Esophagus squamous epithelium (tissue), 5 donors: ENCODE measurements at places on chromosomes 7 and 10.

DNA sequence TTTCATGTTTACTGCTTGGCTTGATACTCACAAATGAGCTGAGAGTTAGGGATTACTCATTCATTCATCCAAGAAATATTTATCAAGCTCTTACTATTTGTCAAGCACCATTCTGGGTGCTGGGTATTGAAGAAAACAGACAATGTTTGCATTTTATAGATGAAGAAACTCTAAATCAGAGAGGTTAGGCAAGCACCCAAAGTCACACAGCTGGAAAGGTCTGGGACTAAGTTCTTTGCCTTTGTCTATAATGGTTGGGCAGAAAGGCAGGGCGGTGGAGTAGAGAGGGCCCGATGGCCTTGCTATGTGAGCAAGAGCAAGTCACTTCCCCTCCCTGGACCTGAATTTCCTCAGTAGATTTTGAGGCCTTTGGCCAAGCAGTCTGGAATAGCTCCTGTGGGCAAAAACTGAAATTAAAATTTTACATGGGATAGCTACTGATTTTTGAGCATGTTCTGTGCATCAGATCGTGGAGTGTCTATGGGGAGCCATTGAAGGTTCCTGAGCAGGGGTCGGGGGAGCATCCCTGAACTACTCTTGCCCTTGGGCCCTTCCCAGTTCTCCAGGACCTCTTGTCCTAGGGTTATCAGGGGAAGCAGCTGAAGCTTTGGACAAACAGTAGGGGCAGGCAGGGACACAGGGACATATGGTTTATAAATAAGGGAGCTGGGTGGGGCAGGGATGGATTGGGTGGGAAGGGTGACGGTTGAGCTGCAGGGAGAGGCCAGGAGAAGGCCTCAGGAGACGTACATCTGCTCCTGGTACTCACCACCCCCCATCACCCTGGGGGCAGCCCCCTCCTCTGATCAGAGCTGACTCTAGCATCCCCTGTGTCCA is 23.3 kb downstream of the AQP1 start:
- DNase-seq = no peak

GRCh38 chr7:82364671-82365070 is 78.9 kb downstream of the CACNA2D1 start:
- no peak for DNase-seq

- DNase-seq = no peak
These were observed 965 bp upstream of the CAMK1D start for GRCh38 chr10:12348294-12348869.

DNA sequence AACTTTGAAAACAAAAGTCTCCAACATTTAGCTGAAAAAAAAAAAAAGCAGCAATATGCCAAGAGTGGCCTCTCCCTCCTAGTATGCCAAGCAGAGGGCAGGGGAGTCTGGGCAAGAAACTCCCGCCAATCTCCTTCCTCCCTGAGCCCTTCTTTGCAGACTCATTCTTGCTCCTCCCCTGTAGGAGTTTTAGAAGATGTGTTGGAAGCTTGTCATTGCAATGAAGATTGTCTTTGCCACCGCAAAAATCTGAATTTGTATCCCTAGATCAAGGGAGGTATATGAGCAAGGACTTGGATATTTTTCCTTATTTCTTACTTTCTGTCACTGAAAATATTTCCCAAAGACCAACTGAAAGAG is 2.6 kb upstream of the TNS3 start:
- no peak for DNase-seq

- no peak for DNase-seq
These were observed 4.9 kb downstream of the SMURF1 start for GRCh38 chr7:99139036-99139435.

DNA sequence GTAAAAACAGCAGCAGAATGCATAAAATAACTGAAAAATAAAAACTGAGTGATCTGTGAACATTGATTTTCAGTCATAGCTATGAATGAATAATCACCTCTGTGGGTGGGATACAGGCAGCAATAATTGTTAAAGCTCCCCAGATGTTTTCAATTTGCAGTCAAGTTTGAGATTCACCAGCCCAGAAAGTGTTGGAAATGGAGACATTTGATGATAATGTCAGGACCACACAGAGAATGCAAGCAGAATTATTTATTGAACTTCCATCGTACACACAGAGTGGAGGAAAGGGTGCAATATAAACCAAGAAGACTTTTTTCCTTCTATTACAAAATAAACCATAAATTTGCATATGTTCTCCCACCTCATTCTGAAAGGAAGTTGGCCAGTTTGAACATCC is 601.7 kb downstream of the ANKRD7 start:
- DNase-seq = no peak

DNA sequence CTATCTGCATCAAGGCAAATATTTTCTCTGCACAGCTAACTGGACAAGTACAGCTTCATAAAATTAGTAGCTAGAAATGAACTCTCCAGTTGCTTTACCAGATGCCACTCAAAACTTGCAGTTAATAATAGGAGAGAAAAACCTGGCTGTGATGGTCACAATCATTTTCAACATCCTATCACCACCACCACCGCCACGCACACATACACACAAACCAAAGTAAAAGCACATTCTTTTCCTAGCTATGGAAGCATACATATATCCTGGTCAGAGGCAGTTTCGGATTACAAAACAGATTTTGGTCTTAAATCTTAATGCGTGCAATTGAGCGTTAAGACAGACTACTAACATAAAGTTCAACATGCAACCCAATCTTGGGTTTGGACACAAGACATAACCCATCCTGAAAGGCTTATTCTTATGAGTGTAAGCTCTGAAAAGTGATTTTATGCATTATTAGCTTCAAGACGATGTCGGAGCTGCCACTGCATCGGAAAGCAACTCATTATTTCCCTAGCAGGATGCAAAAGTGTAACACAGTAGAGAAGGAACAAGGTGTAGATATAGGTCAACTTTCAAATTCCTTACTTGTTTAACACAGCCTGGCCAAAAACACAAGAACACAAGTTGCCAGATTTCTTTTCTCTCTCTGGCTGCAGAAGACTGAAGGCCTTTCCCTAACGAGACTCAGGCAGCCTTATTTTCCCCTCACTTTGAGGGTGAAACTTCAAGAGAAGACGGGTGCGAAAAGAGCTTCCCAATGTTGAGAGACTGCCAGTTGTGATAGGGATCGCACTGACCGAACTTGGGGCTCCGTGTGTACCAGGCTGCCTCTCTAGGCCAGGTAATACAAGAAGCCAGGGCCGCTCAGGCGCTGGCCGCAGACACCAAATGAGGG is 1.2 kb downstream of the CACUL1 start:
- no peak for DNase-seq

DNA sequence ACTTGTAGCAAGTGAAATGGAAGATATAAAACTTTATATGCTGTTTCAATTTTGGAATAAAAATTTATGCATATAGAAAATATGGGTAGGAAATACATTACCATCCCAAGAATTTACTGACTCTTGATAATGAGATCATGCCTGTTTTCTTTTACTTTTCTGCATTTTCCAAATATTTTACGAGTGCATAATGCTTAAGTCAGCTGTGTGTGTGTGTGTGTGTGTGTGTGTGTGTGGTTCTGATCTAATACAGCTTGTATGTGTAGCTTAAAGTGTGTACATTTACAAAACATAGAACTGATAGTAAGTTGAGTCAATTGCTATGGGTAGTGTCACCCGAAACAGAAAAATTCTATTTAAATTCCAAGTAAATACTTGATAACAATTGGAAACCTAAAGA is 315.9 kb upstream of the LRRN3 start:
- no peak for DNase-seq

GRCh38 chr10:28676326-28676967 is 874 bp upstream of the BAMBI start:
- no peak for DNase-seq

- DNase-seq = no peak
These were observed 352 bp upstream of the ZNF485 start for GRCh38 chr10:43605850-43606322.

GRCh38 chr10:105148921-105149320 is 507.8 kb downstream of the SORCS3 start:
- DNase-seq = no peak

DNA sequence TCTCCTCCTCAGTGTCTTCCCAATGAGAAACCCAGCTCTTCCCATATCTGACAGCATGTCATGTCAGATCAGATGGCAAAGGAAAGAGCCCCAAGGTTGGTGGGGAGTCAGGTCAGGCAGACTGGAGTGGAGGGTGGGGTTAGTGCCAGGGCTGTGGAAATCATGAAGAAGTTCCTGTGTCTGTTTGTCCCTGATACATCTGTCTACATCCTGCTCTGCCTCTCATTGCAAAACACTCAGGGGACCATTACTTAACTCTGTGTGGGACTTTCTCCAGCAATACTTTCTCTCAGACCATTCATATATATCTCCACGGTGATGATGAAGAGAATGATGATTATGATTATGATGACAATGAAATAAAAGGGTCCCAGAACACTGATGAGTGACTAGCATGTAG is 3.3 kb downstream of the PRRT4 start:
- no peak for DNase-seq

- no peak for DNase-seq
These were observed 865 bp downstream of the ZNF438 start for GRCh38 chr10:31030800-31031199.

GRCh38 chr7:92567460-92567859 is 22.7 kb downstream of the FAM133B start:
- DNase-seq = no peak

DNA sequence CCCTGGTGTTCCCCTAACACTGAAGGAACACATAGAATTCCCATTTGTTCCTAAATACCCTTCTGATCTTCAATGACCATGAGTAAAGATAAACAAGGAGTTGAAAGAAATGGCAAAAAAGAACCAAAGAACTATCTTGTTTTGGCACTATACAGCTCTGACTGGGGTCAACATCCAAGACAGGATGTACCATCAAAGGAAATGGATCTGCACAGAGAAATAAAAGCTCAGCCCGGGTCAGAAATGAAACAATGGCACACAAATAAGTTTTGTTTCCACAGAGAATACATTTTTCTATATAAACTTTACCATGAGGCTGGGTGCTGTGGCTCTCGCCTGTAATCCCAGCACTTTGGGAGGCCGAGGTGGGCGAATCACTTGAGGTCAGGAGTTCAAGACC is 18.0 kb upstream of the USP54 start:
- DNase-seq = no peak

DNA sequence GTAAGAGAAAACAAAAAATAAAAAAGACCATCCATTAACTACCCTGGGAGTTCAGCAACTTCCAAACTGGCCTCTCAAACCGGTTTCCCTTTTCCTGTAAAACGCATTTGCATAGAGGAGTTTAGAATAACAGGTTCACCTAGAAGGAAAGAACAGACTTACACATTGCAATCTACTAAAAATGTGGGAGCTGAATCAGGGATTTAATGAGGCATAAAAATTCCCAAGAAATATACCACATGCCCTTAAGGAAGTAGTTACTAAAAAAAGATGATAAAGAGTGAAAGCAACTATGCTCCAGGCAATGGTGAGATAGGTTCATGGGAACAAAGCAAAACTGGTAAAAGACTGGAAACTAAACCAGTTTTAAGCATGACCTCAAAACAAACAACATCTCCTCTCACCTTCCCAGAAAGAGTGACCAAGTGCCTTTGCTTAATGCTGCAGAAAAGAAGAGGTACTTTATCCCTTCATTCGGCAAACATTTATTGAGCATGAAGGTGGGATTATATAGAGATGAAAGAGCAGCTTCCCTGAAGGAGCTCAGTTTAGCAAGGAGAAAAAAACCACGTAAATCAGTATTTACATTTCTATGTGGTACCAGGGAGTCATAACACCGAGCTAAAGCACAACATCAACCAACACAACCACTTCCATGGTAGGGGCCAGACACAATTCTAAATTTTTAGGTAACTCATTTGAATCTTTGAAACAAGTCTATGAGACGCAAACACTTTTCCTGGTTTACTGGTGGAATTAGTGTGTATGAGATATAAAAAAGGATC is 152.8 kb downstream of the SGMS1 start:
- DNase-seq = no peak
